ENCODE measurements at places on chromosomes 7 and 10.

DNA sequence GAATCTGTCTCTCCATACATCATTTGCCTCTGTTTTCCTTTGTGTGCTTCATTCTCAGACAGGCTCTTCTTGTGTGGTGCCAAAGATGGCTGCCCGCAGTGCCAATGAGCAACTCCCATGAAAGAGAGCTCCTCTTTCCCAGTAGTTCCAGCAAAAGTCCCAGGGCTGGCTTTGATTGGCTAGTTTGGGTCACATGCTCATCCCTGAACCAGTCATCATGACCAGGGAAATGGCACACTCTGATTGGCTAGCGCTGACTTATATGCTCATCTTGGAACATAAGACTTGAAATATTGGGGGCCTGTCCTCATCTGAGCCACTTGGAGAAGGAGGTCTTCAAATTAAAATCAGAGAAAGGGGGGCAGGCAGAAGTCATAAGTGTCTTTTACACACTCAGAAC lies 112.7 kb downstream of the CDH23 start:
- no peak for DNase-seq

GRCh38 chr10:80787952-80788351 lies 250.2 kb downstream of the SH2D4B start:
- DNase-seq = no peak

- no peak for DNase-seq
These were observed 180.1 kb downstream of the ARID5B start for GRCh38 chr10:62081341-62082270.

GRCh38 chr7:151150388-151150787 lies 17.1 kb downstream of the GBX1 start:
- DNase-seq = no peak

DNA sequence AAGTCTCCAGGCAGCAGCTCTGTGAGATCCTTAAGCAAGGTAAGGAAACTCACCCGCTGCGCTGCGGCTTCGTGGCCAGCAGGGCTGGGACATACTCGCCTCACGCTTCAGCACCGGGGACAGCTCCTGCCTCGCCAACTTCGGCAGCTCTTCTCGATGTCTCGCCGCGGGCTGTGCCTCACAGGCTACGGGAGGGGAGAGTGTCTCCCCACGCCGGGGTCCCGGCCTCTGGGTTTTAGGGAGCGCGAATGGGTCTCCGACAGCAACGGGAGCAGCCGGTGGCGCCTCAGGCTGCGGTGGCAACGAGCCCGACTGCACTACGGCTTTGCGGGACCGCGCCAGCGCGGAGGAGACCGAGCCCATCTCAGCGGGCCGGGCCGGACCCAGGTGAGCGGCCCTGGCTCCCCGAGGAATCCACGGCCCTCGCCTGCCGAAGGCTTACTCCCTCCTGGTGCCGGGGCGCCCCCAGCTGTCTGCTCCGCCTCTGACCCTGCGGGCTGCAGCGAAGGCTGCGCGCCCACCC lies 62.4 kb downstream of the LSM5 start:
- DNase-seq = no peak

- DNase-seq = no peak
These were observed 183.3 kb downstream of the NPSR1 start for GRCh38 chr7:34841326-34841725.

DNA sequence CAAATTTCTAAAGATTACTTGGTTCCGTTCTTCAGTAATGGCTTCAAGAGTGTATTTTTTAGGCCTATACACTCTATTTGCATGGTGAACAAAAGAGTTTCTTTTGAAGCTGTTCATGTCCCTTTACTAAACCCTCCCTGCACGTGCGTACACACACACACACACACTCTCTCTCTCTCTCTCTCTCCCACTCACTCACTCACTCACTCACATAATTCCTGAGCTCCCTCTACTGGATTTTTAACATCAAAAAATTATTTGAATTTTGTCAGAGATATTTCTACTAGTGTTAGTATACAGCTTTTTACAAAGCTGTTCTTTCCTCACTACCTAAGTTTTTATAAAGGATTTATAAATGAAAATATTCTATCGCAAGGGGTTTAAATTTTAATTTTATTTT lies 85.9 kb downstream of the UBE3C start:
- no peak for DNase-seq

- no peak for DNase-seq
These were observed 154.3 kb downstream of the ZNF365 start for GRCh38 chr10:62528441-62528840.

- no peak for DNase-seq
These were observed 199.2 kb upstream of the MAGI2 start for GRCh38 chr7:79652619-79653018.

DNA sequence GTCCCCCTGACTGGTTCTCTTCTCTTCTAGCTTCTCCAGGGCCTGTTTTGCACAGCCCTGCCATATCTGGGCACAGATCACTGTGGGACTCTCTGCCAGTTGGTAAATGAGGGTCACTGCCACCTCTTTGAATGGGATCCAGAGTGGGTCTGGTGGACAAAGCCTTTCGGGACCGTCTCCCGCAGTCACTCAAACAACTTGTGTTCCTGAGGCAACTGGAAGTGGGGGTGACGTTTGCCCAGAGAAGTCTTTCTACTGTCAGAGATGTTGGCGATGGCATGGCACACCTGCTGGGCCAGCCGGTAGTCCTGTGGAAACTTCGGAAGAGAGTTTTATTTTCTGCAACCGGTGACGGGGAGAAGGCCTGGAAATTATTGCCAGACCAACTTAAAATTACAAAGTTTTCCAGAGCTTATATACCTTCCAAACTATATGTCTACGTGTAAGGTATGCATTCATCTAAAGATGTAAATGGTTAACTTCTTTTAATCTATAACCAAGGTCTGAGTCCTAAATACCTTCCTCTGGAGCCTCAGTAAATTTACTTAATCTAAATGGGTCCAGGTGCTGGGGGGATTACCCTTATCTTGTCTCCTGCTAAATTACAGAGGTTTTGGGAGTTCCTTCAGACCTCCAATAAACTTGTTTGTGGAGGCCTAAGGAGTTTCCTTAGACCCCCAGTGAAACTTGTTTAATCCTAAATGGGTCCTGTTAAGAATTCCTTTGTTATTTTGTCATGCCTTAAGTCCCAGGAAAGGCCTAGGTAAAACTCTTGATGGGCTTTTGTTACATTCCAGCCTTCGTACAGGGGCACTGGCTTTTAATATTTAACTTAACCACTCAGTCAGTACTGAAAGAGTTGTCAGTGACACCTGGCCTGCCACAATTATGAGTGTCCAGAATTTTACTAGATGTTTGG lies 94.0 kb downstream of the NPSR1 start:
- DNase-seq = no peak

- no peak for DNase-seq
These were observed 428.2 kb upstream of the POT1 start for GRCh38 chr7:125357676-125358455.

- DNase-seq = no peak
These were observed 797.6 kb upstream of the MBL2 start for GRCh38 chr10:53570221-53570620.

GRCh38 chr10:2079603-2080078 lies 342.3 kb upstream of the ADARB2 start:
- DNase-seq = no peak

DNA sequence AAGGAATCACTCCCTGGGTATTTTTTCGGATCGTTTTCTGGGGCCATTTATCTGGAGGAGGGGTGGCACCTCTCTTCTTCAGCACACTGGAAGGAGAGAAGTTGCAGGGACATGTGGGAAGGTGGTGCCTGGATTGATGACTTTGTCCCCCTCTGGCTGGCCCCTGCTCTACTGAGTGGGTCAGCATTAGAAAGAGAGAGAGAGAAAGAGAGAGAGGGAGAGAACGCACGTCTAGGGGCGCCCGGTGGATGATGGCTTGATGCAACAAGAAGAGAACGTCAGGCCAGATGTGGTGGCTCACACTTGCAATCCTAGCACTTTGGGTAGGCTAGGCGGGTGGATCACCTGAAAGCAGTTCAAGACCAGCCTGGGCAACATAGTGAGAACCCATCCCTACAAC lies 5.5 kb upstream of the MUC12 start:
- DNase-seq = no peak

DNA sequence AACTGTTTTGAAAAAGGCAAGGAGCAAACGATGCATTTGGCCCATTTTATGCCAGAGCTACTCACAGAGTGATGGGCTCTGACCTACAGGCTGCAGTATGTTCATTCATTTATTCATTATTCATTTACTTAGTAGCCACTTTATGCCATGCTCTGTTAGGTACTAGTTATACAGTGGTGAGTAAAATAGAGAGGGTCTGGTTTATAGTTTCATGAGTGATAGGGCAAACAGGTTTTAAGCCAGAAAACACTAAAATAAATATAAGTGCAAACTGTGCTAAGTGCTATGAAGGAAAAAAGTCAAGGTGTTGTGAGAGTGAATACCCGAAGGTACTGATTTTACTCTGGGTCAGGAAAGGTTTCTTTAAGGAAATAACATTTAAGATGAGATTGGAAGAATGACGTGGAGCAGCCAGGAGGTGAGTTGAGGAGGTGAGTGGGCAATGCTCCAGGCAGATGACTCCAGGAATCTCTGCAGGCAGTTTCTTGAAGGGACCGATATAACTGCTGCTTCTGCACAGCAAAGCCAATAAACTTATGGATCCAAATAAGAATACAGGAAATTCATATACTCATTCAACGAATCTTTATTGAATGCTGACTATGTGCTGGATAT lies 56.9 kb upstream of the FAM133B start:
- no peak for DNase-seq

- DNase-seq = no peak
These were observed 297.8 kb upstream of the PRKCQ start for GRCh38 chr10:6877722-6878392.

- no peak for DNase-seq
These were observed 5.5 kb downstream of the CYP2W1 start for GRCh38 chr7:988426-988911.

DNA sequence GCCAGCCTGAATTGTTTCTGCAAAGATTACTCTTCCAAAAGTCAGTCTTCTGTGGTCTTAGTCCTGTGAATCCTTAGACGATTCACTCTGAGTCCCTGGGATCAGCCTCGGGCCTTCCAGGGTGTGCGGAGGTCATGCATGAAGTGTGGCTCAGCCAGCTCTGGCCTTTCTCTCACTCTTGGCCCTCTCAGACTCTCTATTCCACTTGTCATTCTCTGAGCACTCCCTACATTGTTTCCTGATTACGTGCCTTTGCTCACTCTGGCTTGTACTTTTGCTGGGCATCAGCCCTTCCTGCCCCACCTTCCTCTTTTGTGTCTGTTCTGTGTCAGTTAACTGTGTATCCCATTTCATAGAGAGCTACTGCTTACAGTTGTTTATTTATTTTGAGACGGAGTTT lies 36.0 kb downstream of the CCNY start:
- DNase-seq = no peak

GRCh38 chr10:13960603-13961002 lies 370.1 kb downstream of the FRMD4A start:
- DNase-seq = no peak

GRCh38 chr7:122724366-122724765 lies 21.6 kb upstream of the RNF148 start:
- no peak for DNase-seq

GRCh38 chr7:143419880-143420279 lies 11.2 kb upstream of the EPHA1 start:
- no peak for DNase-seq

GRCh38 chr10:123284022-123284421 lies 129.8 kb downstream of the BUB3 start:
- no peak for DNase-seq

- DNase-seq = no peak
These were observed 9.5 kb downstream of the C7orf25 start for GRCh38 chr7:42902331-42902730.

DNA sequence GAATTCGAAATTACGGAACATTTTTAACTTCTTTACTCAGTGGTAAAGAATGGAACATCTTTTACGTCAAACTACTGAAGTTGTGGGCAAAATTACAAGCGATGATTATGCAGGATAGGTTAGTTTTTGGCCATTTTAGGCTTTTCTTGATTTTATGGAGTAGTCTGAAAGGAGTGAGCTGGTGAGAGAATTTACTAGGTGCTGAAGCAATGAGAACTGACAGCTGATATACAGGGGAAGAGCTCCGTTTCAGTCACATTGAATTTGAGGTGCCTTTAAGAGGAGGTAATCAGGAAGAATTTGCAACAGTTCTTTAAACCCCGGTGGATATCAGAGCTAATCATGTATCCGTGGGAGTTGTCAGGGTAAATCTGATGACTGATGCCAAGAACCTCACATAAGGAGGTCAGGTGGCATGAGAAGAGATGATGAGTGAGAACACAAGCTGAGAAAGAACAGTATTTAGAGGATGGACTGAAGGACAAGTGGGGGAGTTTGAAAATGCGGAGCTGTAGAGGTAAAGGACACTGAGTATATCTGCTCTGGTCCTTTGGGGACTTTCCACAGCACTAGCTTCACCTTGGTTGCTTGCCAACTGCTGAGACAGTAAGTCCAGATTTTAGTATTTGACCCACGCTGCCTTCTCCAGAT lies 104.3 kb downstream of the AHR start:
- DNase-seq = no peak

- DNase-seq = no peak
These were observed 195.6 kb upstream of the AUTS2 start for GRCh38 chr7:69402696-69403095.

GRCh38 chr7:101969997-101970585 lies 152.7 kb downstream of the CUX1 start:
- no peak for DNase-seq

DNA sequence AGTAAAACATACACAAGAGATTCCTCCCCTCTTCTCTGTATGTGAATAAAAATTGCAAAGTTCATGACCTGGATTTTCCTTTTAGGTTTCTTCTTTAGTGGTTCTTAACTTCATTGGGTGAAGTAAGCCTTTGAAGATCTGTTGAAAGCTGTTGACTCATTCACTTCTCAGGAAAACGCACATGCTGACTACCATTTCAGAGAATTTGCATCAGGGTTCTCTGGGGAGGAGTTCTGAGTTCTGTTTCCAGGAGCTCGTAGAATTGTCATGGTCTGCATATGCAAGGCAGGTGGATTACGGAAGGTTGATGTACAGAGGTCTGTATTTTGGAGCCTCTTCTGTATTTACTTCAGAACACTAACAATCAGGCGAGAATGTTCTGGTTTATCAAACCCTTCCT lies 962 bp upstream of the SLC26A4 start:
- no peak for DNase-seq

DNA sequence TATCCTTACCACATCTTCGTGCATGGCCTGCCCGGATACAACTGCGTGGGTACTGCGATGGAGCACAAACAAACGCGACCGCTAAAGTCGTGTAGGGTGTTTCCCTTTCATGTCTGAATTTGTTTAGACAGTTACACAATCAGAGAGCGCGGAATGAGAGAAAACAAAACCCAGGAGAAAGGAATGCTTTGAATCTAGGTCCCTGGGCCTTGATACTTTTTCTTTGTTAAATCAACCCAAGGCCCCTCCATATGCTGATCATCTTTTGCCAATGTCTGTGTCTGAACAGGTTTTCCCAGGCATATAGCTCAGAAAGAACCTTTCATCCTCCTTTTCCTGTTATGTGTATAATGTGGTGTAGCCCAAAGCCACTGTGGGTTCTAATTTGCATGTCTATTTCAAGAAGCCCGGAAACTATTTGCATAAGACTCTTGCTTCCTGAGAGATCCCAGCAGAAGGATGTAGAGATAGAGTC lies 145.8 kb downstream of the FRMD4A start:
- DNase-seq = no peak
